ENCODE measurements at places on chromosomes 3 and 15.

GRCh38 chr3:9778143-9779074 is 8.7 kb upstream of the CAMK1 start:
- DNase-seq, result no peak

DNA sequence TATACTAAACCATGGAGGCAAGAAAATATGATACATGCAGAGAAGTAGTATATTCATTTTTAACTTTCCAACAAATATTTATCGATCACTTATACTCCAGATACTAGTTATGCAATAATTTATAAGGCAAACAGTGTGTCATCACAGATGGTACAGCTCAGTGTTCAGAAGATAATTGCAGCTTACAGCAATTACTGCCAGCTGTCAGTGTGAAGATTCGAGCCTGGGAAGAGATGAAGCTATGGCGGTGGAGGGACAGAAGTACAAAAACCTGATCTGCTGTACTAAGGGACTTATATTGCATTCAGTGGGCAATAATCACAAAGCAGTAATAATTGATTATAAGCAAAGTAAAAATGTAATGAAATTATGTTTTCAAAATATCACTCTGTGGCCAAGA is 170.6 kb upstream of the EPHA3 start:
- DNase-seq, result no peak

GRCh38 chr3:143496191-143496590 is 352.1 kb downstream of the SLC9A9 start:
- DNase-seq, result no peak

DNA sequence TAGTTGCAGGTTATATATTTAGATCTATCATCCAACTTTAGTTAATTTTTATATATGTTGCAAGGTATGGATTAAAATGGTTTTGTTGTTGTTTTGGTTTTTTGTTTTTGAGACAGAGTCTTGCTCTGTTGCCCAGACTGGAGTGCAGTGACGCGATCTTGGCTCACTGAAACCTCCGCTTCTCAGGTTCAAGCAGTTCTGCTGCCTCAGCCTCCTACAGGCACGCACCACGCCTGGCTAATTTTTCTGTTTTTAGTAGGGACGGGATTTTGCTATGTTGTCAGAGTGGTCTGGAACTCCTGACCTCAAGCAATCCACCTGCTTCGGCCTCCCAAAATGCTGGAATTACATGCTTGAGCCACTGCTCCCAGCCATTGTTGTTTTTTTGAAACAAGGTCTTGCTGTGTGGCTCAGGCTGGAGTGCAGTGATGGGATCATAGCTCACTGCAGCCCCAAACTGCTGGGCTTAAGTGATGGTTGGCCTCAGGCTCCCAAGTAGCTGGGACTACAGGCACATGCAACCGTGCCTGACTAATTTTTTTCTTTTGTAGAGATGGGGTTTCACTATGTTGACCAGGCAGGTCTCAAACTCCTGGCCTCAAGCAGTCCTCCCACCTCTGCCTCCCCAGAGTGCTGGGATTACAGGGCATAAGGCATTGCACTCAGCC is 92.0 kb downstream of the ZNF609 start:
- no peak for DNase-seq

All from activated B cell treated with CpG ODN at 0.5 μM for 24 hours (primary cell).